Right atrium auricular region (tissue), 2 donors: ENCODE measurements at places on chromosomes 2 and 18. TPM values are rescaled to one million over a fixed set of nuclear protein-coding genes. Genes with fewer than 3 reads are reported as not detected.

- no peak overlapping the region for H3K4me3 ChIP-seq
- H3K36me3 ChIP-seq, result no peaks in the 10 kb centered on the region
- H3K4me1 ChIP-seq, result no peaks in the 10 kb centered on the region
- H3K27ac ChIP-seq, result no peak overlapping the region
These were observed 85.7 kb downstream of the APLF start for GRCh38 chr2:68553098-68553497.

GRCh38 chr2:18362696-18363095 is 197.8 kb downstream of the RDH14 start:
- no peaks in the 10 kb centered on the region for H3K36me3 ChIP-seq
- H3K4me1 ChIP-seq, result no peaks in the 10 kb centered on the region
- H3K27ac ChIP-seq, result no peak overlapping the region
- H3K4me3 ChIP-seq, result no peak overlapping the region

Gene LRRTM4
- total RNA-seq, result not detected

- H3K4me3 ChIP-seq, result no peak overlapping the region
- DNase-seq, result no peak
- H3K27ac ChIP-seq, result no peak overlapping the region
- H3K4me1 ChIP-seq, result no peaks in the 10 kb centered on the region
These were observed 39.5 kb downstream of the PKDCC start for GRCh38 chr2:42087137-42087856.

GRCh38 chr2:72661985-72662384 is 163.8 kb downstream of the EXOC6B start:
- H3K4me3 ChIP-seq, result no peak overlapping the region
- DNase-seq, result no peak
- no peaks in the 10 kb centered on the region for H3K4me1 ChIP-seq
- H3K36me3 ChIP-seq, result no peaks in the 10 kb centered on the region
- H3K27ac ChIP-seq, result no peak overlapping the region

Gene MYO7B
- 0.52 TPM for total RNA-seq

DNA sequence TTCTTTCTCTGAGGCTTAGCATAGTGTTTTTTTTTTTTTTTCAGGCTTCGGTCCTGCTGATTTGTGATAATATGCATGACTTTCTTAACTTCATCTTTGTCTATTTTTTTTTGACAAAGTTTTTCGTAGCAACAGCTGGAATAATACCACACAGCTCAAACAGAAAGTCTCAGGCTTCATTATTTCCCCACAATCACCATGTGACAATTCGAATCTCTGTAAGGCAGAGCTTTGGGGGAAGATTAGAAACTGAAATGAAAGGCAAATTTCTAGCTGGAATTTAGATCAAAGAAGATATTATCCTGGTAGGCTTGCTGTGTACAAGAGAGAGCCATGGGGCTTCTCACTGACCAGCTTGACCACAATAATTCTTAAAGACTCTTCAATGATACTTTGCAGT is 12.2 kb upstream of the CD28 start:
- no peaks in the 10 kb centered on the region for H3K27me3 ChIP-seq
- no peaks in the 10 kb centered on the region for H3K36me3 ChIP-seq
- no peak overlapping the region for H3K4me3 ChIP-seq
- DNase-seq, result no peak
- no peak overlapping the region for H3K27ac ChIP-seq

- H3K4me1 ChIP-seq, result no peaks in the 10 kb centered on the region
- no peak for DNase-seq
- H3K27ac ChIP-seq, result no peak overlapping the region
These were observed 106.2 kb upstream of the RNF152 start for GRCh38 chr18:61998957-61999356.

- H3K4me3 ChIP-seq, result no peak overlapping the region
- DNase-seq, result no peak
- no peaks in the 10 kb centered on the region for H3K36me3 ChIP-seq
- H3K27me3 ChIP-seq, result no peaks in the 10 kb centered on the region
- no peak overlapping the region for H3K27ac ChIP-seq
These were observed 23.4 kb upstream of the FAM110C start for GRCh38 chr2:69366-70344.

DNA sequence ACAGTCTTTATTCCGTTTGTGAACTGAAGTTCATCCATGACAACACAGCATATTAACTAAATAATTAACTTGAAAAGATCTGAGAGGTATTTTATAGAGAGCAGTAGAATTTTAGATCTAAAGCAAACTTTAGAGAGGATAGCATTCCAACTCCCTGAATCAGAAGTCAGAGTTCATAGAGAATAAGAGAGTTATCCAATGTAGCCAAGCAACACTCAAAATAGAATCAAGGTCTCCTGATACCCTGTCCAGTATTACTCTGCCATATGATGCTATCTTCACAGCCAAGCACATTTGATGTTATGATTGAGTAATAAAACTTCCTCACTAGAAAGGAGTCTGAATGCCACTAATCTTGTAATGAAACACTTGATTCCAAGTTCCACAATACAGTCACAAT is 55.5 kb downstream of the RIT2 start:
- H3K4me1 ChIP-seq, result no peaks in the 10 kb centered on the region
- H3K27me3 ChIP-seq, result no peaks in the 10 kb centered on the region
- H3K36me3 ChIP-seq, result no peaks in the 10 kb centered on the region
- H3K27ac ChIP-seq, result no peak overlapping the region
- H3K4me3 ChIP-seq, result no peak overlapping the region

DNA sequence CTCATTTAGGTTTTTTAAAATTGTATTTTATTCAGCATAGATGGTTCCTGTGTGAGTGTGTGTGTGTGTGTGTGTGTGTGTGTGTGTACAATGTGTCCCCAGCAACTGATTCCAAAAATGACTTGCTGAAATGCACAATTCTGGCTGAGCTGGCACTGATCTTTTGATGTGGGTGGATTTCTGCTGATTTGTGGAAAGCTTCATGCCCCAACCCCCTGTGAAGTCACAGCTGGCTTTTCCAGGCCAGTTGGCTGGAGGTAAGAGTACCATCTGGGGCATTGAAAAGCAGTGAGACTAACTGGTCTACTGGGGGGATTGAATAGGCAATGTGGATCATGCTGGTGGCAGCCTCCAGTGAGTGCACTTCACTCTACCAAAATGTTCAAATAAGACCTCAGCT is 187.2 kb downstream of the LRRTM1 start:
- H3K27ac ChIP-seq, result no peak overlapping the region
- no peaks in the 10 kb centered on the region for H3K27me3 ChIP-seq
- DNase-seq, result no peak
- no peaks in the 10 kb centered on the region for H3K4me1 ChIP-seq

- no peak for DNase-seq
- no peaks in the 10 kb centered on the region for H3K27me3 ChIP-seq
- H3K4me1 ChIP-seq, result peaks cover 18% of the 10 kb centered on the region
- no peaks in the 10 kb centered on the region for H3K36me3 ChIP-seq
- H3K27ac ChIP-seq, result no peak overlapping the region
These were observed 312.9 kb downstream of the CYP26B1 start for GRCh38 chr2:71834796-71835195.
